GM23338 (cell line): ENCODE measurements at places on chromosomes 6 and 20. TPM values are rescaled to one million over a fixed set of nuclear protein-coding genes. Genes with fewer than 3 reads are reported as not detected.

DNA sequence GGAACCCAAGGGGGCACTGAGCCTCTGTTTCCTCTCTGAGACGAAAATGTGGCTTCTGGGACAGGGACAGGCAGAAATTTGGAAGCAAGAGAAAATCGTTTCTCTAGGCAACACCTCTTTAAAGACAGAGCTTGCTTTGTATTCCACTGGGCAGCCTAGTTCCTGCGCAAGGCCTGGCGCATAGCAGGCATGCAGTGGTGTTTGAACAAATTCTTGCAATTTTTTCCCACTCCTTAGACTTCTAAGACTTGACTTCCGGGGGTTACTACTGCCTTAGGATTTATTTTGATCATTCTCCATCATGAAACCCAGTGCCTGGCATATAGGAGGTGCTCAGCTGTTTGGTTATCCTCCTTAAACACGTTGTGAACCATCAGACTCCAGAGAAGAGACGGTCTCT, 249.0 kb upstream of the KCNG1 start:
- DNase-seq: no peak

- peak; percentile 80 for DNase-seq
Observed at GRCh38 chr20:57622579-57623381, 2.6 kb upstream of the ZBP1 start.

GRCh38 chr6:47145212-47145611, 103.1 kb upstream of the ADGRF1 start:
- DNase-seq: no peak

- DNase-seq: no peak
Observed at GRCh38 chr6:18707714-18708439, 320.7 kb downstream of the RNF144B start.

- DNase-seq: no peak
Observed at GRCh38 chr6:52303178-52303577, 18.6 kb upstream of the MCM3 start.

- DNase-seq: no peak
Observed at GRCh38 chr6:136945711-136946121, 23.6 kb downstream of the SLC35D3 start.

DNA sequence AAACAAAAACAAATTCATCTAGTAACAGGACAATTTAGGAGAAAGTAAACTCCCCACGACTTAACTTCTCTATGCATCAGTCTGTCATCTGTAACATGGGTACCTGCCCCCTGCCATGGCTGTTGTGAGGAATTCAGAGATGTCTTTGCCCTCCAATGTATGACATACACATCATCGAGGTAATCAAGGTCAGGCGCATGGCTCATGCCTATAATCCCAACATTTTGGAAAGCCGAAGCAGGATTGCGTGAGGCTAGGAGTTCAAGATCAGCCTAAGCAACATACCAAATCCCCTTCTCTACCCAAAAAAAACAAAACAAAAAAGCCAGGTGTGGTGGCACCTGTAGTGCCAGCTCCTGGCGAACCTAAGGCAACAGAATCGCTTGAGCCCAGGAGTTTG, 9.0 kb downstream of the EEF1A1 start:
- DNase-seq: peak; percentile 24

DNA sequence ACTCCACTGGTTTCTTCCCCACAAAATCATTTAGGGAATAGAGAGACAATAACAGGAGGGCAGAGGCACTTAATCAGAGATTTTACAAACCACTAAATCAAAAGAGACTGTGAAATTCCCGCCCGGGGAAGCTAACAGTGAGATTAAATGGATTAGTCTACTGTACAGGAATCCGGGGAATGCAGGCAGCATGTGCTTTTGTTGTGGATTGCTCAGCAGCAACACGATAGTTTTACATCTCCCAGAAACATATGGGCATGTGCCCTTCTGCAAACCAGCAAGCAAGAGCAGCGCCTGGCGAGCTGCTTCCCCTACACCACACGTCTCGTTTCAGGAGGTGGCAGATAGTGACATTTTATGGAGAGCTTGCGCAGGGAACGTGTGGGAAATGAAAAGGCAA, 382.3 kb downstream of the CD83 start:
- DNase-seq: peak; percentile 27

DNA sequence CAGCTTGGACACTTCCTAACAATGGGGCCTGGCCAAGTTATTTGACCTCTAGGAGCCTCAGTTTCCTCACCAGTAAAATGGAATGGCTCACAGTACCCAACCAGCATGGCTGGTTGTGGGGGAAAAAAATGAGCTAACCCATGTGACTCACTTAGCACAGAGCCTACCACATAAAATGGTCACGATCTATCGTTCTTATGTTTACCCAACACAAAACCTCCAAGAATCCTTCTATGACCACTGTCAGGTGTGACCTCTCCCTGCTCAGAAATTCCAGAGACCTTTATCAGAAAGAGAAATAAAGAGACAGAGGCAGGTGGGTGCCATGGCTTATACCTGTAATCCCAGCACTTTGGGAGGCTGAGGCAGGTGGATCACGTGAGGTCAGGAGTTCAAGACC, 39.4 kb downstream of the BPIFB1 start:
- no peak for DNase-seq

- DNase-seq: no peak
Observed at GRCh38 chr6:161406646-161407045, 132.8 kb upstream of the AGPAT4 start.

DNA sequence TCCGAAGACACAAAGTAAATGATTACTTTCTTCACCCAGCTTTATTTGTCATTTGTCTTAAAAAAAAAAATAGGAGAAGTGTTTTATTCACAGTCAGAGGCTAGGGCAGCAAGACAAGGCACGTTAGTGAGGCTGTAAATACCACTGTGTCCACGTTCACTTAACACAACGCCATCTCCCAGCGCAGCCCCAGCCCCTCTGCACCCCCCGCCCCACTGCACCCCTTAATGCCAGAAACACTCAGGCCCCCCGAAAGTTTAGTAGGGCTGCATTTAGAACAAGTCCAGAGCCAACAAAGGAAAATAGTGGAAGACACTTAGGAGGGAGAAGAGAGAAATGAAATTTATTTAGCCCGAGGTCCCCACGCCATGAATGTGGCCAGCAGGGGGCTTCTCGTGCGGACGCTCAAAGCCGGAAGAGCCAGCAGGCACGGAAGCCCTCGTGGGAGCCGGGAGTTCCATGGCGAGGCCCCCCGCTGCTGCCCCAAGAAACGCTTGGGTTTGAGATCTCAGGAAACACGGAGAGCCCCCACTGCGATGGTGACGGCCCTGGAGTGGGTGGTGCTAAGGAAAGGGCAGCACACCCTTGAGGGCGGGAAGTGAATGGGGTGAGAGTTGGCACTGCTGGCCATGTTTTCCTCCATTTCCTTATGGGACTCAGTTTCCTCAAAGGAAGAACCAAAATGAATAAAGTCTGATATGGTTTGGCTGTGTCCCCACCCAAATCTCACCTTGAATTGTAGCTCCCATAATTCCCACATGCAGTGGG, 50.2 kb downstream of the IYD start:
- peak; percentile 84 for DNase-seq

GRCh38 chr20:34998331-34998950, 42.8 kb downstream of the MYH7B start:
- peak; percentile 61 for DNase-seq

GRCh38 chr6:28220257-28221133, 4.6 kb upstream of the ZSCAN9 start:
- DNase-seq: no peak

DNA sequence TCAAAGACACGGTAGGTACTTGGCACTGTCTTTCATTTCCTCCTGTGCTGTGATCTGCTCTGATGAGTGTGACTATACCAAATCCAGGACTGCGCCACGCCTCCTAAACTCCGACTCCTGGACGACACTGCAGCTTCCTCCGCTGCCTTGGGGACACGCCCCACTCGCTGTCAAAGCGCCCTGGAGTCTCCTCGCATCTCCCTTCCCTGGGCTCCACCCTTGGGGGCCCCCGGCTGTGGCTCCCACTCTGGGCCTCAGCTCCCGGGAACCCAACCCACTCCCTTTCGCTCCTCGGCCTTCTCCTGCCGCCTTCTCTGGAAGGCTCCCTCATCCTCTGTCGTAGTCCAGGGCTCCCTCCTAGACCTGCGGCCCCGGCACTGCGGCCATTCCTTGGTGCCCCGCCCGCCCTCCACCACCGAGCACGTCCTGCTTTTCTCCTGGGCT, 61.2 kb downstream of the RSPH3 start:
- peak; percentile 64 for DNase-seq

DNA sequence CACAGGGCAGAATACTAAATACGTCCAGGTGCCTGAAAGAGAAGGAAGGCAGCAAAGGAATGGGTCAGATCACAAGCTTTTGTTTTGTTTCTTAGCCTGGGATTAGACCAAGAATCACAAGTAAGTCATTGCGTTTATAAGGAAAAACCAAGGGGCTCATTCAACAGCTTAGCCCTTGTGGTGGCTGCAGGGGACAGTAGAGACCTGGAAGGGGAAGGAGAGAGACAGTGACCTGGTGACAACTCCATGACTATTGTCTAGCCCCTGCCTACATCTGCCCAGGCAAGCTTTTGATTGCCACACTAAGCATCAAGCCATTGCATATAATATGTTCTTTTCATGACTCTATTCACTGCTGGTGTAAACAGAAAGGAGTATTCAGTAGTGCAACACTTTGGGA, 30.2 kb upstream of the TBC1D7 start:
- no peak for DNase-seq

- no peak for DNase-seq
Observed at GRCh38 chr6:128208851-128209580, 308.2 kb upstream of the THEMIS start.

- DNase-seq: peak; percentile 80
Observed at GRCh38 chr6:28944412-28944865, 20.7 kb upstream of the TRIM27 start.

- no peak for DNase-seq
Observed at GRCh38 chr20:51338692-51339440, 203.7 kb downstream of the NFATC2 start.

GRCh38 chr6:26299286-26300042, 65.5 kb upstream of the BTN3A2 start:
- DNase-seq: peak; percentile 57

DNA sequence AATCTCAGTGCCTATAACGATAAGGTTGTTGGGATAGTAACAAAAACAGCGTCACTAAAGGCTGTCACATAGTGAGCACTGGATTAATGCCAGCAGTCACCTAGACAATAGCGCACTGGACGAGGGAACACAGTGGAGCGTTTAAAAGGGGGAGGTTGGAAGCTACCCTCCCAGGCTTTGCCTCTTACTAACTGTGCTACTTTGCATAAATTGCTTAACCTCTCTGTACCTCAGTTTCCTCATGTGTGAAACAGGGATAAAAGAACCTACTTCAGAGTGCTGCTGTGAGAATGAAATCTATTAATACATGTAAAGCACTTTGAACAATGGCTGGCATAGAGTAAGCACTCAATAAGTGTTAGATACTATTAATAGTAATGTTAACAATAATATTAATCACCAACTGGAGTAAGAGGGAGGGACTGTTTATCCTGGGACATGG, 10.5 kb downstream of the BCL2L1 start:
- DNase-seq: peak; percentile 26

DNA sequence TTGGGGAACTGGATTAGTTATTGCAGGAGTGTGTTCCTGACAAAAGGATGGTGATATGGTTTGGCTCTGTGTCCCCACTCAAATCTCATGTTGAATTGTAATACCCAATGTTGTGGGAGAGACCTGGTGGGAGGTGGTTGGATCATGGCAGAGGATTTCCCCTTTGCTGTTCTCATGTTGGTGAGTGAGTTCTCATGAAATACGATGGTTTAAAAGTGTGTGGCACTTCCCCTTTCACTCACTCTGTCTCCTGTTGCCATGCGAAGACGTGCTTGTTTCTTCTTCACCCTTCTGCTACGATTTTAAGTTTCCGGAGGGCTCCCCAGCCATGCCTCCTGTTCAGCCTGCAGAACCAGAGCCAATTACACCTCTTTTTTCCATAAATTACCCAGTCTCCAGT, 16.2 kb upstream of the TREM1 start:
- DNase-seq: no peak

DNA sequence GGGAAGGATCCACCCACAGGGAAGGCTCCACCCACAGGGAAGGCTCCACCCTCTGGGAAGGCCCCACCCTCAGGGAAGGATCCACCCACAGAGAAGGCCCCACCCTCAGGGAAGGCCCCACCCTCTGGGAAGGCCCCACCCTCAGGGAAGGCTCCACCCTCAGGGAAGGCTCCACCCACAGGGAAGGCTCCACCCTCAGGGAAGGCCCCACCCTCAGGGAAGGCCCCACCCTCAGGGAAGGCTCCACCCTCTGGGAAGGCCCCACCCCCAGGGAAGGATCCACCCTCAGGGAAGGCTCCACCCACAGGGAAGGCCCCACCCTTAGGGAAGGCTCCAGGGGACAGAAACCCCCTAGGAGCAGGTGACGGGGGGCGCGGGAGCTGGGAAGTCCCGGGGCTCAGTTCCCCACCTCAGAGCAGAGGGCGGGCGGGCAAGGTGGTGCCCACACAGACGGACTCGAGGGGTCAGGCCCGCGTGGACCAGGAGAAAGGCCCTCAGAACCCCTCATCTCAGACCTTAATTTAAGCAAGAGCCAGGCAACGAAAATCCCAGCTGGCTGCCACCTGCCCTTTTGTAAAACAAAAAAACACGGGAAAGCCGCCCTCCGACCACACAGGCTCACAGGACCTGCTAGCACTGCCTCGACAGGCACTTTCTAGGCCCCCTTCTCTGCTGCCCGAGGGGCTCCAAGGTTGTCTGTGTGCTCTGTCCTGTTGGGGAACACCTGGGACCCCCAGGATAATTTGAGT, 39.7 kb downstream of the KCNQ2 start:
- peak; percentile 68 for DNase-seq

DNA sequence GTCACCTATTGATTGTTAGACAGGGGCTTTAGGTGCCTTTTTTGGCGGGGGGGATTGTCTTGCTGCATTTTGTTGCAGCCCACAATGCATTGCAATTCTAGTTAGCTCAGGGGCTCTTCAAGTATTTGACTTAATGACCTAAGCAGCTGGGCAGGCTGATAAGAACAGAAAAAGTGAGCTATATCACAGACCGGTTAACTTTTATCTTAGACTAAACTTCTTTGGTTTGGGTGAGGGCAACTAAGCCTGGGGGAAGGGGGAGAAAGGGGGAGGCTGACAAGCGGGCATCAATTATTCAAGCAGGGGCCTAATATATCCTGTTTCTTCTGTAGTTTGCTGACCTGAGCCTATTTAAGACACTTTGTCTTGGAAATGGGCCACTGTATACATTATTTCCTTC, 66.0 kb upstream of the GPR6 start:
- no peak for DNase-seq

GRCh38 chr20:51800060-51800871, 2.1 kb downstream of the SALL4 start:
- peak; percentile 94 for DNase-seq

Gene SUMO4
- 0.74 and 1.9 TPM in 2 replicates for total RNA-seq

Gene ZHX3
- total RNA-seq: 2.8 and 5.3 TPM in 2 replicates

Gene INSM1
- total RNA-seq: 1.2 and 2.2 TPM in 2 replicates

Gene CYP39A1
- total RNA-seq: 1.8 and 3.5 TPM in 2 replicates

Gene PRL
- total RNA-seq: not detected in 2 replicates

Gene TULP4
- 46.6 and 50.2 TPM in 2 replicates for total RNA-seq

Gene WASF1
- 25.3 and 30.5 TPM in 2 replicates for total RNA-seq

Gene RSPO3
- not detected in 2 replicates for total RNA-seq

Gene NNAT
- total RNA-seq: 1.6 and 4.3 TPM in 2 replicates

Gene TNFRSF6B
- 0.28 and 3.8 TPM in 2 replicates for total RNA-seq

Gene HTR1B
- total RNA-seq: 0.21 and 0.58 TPM in 2 replicates

Gene MTG2
- total RNA-seq: 11.3 and 13.6 TPM in 2 replicates

Gene TXLNB
- total RNA-seq: 0.23 and 0.28 TPM in 2 replicates

Gene SLC32A1
- total RNA-seq: 0.08 and 0.87 TPM in 2 replicates
